ENCODE measurements at places on chromosomes 5 and 9.

- no peak for DNase-seq
These were observed 7.1 kb downstream of the LARP1 start for GRCh38 chr5:154762261-154762660.

DNA sequence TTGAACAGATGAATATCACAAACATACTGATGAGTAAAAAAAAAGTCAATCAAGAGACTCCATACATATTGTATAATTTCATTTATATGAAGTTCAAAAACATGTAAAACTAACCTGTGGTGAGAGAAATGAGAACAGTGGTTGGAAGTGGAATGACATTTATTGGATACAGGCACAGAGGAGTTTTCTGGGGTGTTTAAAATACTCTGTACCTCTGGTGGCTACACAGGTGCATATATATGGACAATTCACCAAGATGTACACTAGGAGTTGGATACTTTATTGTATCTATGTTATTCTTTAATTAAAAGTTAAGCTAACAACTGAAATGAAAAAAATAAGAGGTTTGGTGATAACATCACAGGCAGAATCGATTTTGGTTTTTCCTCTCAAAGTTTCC, 14.1 kb downstream of the FOXD1 start:
- DNase-seq: no peak

GRCh38 chr5:88503041-88503345, 234.3 kb upstream of the TMEM161B start:
- no peak for DNase-seq

- DNase-seq: peak; percentile 75
These were observed 30.3 kb downstream of the NDST1 start for GRCh38 chr5:150538007-150538917.

DNA sequence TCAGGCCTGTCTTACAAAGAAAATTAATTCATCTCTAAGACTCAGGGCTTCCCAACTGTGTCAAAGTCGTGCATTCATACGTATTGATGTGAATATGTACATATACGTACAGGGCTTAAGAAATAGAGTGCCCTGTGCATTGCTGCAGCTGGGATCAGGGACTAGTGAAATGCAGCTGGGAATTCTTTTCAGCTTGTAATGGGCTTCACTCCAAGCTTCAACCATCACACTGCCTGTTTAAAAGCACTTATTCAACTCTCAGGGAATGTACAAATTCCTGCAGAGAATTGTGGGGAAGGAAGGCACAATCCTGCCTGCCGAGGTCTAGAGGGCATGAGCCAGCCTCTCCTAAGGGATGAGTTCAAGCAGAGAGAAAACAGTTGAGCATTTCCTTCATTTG, 59.6 kb upstream of the MAN2A1 start:
- DNase-seq: peak; percentile 20

- no peak for DNase-seq
These were observed 373.6 kb upstream of the ZNF608 start for GRCh38 chr5:125120012-125120411.

DNA sequence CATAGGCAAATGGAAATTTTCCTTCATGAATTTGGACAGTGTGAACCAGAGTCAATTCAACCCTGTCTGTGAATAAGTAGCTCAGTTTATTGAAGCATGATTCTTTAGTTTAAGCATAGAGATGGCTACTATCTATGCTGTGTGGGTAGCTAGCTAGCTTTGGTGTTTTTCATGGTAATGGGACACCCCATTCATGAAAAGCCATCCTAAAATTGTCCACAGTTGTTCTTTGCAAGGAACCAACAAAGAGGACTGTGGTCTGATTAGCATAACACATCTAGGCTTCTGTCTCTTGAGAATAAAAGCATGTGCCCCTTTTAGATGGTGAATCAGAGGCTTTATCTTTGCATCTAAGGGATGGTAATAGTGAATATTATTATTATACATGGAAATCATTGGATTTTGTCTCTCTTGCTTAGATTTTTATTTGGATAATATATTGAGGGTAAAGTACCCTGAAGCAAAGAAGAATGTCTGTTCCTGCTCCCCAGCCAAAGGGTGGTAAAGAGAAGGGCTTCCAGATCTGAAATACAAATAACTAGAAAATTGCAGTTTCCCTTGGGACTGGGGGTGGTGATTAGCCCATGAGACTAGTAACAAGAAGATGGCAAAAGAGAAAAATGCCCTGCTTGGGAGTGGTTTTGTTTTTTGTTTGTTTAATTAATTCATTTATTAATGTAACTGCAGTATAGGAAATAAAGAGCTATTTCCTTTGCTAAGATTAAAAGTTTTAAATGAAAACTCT, 624.2 kb upstream of the ZNF608 start:
- DNase-seq: no peak

DNA sequence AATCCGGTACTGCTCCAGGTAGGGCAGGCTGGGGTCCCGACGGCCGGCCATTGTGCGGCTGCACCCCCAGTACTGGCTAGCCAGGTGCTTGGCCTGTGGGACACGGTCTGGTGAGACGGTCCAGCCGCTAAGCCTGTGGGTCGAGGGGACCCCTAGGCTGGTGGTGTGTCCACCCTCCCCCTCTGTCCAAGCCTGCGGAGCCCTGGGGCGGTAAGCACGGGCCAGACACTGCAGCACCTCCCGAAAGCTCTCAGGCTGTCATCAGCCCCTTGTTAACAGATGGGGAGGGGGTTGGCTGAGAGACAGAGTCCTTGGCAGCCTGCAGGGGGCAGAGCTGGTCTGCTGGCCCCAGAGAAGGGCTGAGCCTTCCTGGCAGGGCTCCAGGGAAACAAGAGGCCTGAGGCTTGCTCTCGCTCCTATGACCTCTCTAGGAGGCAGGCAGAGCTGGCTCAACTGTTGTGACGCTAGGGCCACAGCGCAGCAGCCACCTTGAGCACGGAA, 11.8 kb upstream of the MRNIP start:
- peak; percentile 45 for DNase-seq

GRCh38 chr5:120790339-120790738, 326.2 kb downstream of the PRR16 start:
- no peak for DNase-seq

DNA sequence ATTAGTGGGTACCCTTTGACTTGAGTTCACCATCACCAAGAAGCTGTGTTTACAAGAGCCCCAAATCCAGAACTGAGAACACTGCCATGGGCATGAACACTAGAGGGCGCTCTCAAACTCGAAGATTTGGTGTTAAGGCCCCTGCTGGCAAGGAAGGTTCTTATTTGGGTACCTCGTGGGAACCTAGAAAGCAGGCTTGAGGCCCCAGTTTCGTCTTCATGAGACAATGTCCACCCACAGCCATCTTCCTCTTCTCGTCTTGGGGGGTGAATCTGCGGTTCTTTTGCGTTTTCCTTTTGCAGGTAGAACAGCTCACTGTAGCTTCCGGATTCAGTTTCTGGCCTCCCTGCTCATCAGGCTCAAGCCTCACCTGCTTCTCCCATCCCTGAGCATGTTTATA, 184.0 kb downstream of the SEMA5A start:
- DNase-seq: no peak

- DNase-seq: no peak
These were observed 148.3 kb upstream of the MOCS2 start for GRCh38 chr5:53257806-53258373.

DNA sequence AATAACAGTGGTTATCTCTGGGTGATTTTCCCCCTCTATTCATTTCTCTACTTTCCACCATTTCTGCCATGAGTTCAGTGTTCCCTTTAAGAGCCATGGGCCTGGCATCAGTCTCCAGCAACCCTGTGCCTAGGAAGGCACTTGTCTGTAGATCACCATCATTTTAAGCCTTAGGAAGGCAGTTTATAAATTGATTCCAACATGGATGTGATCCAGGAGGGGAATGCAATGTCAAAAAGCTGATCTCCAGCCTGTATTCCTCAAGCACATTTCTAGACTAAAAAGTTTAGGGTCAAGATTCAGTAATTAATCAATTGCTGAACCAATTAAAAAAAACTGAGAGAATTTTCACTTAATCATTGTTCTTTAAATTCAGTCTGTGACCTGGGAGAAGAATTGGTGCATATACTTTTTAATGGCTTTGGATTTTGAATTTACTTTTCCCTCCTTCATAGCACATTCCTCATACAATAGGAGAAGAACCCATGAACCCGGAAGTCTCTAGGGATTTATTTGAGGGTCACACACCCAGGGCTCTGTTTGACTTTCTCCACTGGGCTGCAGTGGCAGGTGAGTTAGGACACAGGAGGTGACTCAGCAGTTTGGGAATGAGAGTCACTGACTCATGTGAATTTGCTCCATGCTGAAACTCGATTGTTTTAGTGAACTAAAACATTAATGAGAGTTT, 6.1 kb upstream of the ERMP1 start:
- DNase-seq: peak; percentile 45

GRCh38 chr9:19554529-19554928, 145.7 kb downstream of the ACER2 start:
- DNase-seq: no peak

DNA sequence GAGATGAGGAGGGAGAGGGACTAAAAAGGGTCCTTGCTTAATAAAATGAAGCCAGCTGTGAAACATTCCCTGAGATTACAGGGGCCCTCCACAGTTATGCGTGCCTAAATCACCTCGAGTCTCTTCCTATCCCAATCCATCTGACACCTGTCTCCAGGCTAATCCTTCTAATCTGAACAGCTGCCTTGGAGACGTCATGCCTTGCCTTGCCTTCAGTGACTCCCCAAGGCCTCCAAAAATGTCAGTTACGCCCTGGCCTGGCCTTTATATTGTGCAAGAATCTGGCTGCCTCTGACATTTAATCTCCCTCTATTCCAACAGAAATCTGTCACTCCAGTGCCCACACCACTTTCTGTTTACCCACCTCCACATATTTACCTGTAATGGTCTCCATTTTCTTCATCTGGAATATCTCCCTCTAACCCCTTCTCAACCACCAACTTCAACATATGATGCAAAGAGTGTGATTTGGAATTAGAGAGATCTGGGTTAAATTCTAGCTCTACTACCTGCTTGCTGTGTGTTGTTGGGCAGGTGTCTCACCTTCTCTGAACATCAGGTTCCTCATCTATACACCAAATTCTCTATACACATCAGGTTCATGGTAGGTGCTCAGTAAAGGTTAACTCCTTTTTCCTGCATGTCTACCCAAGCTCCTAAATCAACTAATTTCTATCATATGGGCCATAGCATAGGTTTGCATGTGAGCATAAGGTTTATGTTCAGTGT, 57.9 kb downstream of the PTCD2 start:
- peak; percentile 27 for DNase-seq

GRCh38 chr9:5971740-5972139, 43.7 kb downstream of the RANBP6 start:
- DNase-seq: peak; percentile 29

DNA sequence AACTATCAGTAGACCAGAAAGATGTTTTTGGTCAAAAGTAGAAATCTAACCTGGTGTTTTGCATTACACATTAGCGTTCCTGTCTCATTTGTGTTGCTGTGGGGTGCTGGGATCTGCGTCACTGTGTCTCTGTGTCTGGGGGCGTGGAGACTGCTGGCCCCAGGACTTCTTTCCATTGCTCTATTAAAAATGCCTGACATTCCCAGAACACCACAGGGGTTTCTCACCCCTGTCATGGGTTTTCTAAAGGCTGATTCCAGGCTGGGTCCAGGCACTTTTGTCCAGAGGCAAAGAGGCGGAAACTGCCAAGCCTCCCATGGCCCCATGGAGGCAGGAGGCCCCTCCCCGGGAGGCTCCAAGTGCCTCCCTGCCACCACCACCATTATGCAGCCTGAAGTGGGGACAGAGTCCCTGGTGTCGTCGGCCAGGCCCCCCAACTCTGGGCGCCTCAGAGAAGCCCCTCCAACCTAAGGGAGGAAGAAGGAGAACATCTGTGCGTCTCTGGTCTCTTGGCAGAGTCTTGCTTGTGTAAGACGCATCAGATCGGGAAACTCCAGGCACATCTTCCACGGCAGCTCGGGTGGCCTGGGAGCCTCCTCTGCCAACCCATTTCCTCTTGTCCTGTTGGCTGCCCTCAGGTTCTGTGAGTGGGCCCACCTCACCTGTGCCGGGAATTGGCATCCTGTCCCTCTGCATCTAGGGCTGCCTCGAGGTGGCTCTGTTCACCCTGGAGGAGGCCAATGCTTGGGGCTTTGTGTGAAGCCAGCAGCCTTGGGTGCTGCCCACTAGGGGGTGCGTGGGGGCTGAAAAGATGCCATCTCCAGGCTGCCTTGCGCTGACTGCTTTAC, 13.8 kb upstream of the PLEKHG4B start:
- DNase-seq: peak; percentile 67

GRCh38 chr5:37501152-37501551, 122.0 kb downstream of the WDR70 start:
- no peak for DNase-seq

DNA sequence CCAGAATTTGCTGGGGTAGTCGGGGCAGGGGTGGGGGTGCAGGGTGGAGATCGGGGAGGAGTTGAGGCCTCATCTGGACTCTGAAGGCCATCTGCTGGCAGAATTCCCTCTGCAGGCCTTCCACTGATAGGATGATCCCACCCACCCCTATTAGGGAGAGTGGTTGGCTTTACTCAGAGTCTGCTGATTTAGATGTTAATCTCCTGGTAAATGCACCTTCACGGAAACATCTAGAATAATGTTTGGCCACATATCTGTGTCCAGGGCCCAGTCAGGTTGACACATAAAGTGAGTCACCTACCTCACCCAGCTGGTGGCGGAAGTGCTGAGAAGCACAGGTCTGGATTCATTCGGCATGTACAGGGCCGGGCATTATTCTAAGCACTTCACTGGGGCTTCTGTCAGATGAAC, 50.0 kb downstream of the DAPK1 start:
- no peak for DNase-seq

GRCh38 chr5:136998854-136999357, 500.2 kb downstream of the SPOCK1 start:
- DNase-seq: no peak

DNA sequence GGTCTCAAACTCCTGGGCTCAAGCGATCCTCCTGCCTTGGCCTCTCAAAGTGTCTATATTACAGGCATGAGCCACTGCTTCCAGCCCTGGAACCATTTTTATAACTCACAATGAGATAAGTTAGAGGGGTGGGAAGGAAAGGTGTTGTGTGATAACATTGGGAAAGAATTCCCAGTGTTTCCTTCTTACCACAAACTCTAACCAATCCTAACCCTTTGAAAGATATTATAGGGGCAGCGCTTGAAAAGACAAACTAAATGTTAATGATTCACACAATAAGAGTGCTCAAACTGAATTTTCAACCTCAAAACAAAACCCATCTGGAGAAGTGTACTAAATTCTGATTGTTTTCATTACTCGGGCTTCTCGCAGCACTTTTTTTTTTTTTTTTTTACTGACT, 109.7 kb downstream of the TSSK1B start:
- DNase-seq: no peak

- DNase-seq: no peak
These were observed 743.9 kb upstream of the SEMA6A start for GRCh38 chr5:117318528-117318927.

- DNase-seq: peak; percentile 2
These were observed 14.8 kb upstream of the PLEKHG4B start for GRCh38 chr5:77170-77501.

DNA sequence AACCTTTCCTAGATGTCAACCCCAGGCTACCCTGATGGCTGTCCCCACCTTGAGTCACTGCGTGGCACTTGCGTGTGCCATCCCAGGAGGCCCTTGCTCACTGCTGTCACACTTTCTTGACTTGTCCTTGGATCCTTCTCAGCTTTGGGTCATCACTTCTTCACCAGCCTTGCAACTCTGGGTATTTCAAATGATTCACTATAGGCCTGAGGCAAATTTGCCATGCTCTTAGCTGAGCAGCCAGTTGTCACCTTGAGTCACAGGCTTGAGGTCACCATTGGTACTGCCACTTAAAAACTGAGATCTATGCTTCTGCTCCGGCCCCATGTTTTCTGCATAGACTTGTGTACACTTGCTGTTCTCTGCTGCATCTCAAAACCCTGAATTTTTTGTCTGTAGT, 84.7 kb downstream of the BASP1 start:
- DNase-seq: no peak

GRCh38 chr5:138449501-138450239, 10.8 kb downstream of the REEP2 start:
- DNase-seq: peak; percentile 96

All from GM03348 (cell line).